Fibroblast of the conjunctiva (primary cell): ENCODE measurements at places on chromosomes 12 and 14.

DNA sequence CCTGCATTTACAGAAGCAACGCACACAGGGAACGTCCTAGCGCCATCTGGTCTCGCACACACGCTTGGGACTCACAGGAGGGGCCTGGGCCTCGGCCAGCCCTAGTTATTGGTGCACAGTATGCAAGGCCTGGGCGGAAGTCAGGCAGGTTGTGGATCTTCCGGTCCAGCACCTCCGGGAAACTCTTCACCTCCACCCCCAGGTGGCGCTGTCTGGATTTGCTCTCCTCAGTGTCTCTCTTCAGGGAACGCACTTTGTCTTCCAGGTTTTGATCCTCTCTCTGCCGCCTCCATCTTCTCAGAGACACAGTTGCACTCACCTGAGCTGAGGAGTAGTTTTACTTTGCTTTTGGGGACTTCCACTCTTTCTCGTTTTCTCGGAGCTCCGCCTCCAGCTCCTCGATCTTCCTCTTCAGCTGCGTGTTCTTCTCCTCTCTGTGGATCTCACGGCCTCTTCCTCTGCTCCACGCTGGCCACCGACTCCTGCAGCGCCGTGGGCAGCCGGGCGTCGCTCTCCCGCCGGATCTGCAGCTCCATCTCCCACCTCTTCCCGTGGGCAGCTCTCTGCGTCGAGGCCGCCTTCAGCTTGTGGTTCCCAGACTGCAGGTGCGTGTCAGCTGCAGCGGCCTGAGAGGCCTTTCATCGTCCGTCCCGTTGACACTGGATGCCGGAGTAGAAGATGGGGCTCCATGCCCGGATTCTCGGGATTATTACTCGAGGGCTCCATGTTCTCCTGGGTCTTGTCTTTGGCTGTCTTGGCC lies 933.8 kb downstream of the TMEM121 start:
- no peak for DNase-seq

DNA sequence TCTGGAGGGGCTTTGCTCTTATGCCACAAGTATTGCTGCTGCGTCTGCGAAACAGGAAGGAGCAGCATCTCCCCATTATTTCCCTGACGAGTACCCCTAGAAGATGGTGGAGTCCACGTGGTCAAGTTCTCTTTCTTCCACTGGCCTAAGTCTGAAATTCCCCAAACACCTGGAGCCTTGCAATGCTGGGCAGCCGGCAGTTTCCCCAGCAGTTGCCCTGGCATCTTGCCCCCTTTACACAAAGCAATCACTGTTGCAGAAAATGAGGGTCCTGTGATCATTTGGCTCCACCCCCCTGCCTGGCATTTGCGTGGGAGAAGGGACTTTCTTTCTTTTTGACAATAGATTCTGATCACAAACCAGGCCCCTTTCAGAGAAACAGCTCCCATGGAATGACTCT lies 56.9 kb downstream of the FOS start:
- no peak for DNase-seq

DNA sequence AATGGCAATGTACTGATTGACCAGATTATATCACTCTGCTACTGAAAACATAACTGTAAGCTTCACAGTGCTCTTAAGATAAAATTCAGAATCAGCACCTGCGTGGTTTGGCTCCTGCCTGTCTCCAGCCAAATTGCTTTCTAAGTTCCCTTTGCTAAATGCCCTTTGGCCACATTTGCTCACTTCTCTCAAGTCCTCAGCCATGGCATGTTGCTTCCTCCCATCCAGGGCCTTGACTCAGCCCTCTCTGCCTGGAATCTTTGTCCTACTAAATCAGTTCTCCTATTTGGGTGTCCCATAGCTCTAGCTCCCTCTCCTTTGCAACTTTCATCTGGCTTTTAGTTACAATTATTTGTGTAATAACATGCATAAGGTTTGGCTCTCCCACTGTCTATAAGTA lies 71.4 kb downstream of the KCNK10 start:
- no peak for DNase-seq

- peak; percentile 14 for DNase-seq
Observed at GRCh38 chr12:90854136-90854689, 100.8 kb downstream of the CCER1 start.

GRCh38 chr12:96985515-96986362 lies 78.7 kb downstream of the NEDD1 start:
- no peak for DNase-seq

GRCh38 chr14:59772233-59772632 lies 98.3 kb downstream of the RTN1 start:
- no peak for DNase-seq

- no peak for DNase-seq
Observed at GRCh38 chr12:103998976-103999375, 33.3 kb downstream of the TDG start.

DNA sequence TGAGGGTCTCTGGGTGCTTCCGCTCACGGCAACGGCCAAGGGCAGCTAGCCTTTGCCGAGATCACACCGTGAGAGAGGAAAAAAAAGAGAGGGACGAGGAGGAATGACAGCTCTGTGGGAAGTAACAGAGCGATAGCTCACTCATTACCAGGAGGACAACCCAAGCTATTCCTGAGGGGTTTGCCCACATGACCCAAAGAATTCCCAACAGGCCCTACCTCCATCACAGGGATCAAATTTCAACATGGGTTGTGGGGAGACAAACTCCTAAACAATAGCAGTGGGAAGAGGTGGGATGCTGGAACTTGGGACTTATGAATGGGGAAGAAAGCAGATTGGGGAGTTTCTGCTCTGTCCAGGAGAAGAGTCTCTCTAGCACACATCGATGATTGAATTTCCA lies 180.6 kb downstream of the LRRK2 start:
- DNase-seq = no peak

- DNase-seq = no peak
Observed at GRCh38 chr12:3204730-3205531, 127.8 kb downstream of the TSPAN9 start.

DNA sequence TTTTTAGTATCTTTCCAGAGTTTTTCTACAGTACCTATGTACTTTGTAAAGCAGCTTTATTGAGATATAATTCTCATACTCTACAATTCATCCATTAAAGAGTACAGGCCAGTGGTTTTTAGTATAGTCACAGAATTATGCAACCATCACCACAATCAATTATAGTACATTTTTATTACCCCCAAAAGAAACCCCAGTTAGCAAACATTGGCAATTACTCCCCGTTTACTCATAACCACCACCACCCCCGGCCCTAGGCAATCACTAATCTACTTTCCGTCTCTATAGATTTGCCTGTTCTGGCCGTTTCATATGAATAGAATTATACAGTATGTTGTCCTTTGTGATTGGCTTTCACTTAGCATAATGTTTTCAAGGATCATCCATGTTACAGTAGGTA lies 119.8 kb downstream of the KICS2 start:
- DNase-seq = no peak

DNA sequence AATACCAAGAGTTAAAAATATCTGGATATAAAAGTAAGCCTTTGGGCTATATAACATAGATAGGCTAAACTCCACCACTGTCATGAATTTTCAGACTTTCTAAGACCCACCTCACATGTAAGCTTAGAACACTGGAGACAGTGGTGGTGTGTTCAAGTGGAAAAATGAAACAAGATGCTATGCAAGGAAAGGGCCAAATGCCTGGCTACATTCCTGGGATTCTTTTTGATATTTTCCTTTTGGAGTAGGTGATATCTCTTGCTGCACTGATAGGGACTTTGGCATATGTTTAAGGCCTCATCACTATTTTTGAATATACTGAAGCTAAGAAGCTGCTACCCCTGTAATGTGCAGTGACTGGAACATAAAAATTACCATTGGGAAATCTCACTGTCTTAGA lies 341.3 kb downstream of the SLC16A7 start:
- DNase-seq = no peak

- DNase-seq = no peak
Observed at GRCh38 chr12:109892748-109893147, 7.3 kb upstream of the TCHP start.
